ENCODE measurements at places on chromosomes 11 and 22.

DNA sequence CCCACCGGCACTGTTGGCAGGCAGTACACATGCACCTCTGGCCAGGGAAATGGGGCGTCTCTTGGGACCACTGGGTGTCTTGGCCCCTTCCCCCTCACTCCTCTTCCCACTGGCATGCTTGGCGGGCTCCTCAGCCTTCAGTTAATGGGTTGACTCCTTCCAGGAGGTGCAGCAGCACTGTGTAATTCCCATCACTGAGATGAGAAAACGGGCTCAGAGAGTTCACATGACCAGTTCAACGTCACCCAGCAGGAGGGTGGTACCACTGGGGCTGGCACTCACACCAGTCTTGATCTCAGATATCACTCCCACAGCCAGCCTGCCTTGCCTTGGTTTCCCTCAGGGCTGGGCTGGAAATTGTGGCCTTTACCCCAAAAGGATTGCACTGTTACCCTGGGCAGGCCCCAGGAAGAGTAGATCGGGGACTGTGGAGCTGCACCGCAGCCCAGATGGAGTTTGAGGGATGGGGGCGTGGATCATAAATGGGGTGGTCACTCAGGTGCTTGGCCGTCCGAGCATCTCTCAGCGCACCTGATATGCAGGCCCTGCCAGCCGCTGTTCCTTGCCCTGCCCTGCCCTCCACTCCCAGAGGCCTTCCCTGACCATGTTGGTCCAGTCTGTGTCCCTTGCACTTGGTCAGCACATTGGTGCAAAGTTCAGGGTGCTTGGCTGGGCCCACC, 16.9 kb downstream of the CAPN5 start:
- DNase-seq = no peak

- DNase-seq = no peak
These were observed 558.1 kb downstream of the INSC start for GRCh38 chr11:15672825-15673224.

- DNase-seq = no peak
These were observed at the start of gene FBLN1 for GRCh38 chr22:45502215-45503049. Gene FBLN1, plus strand, starts transcription at chr22:45502883. Its CDS starts 103 bp downstream, at chr22:45502986.

GRCh38 chr11:3041699-3042441, 15.4 kb downstream of the CARS1 start:
- no peak for DNase-seq

DNA sequence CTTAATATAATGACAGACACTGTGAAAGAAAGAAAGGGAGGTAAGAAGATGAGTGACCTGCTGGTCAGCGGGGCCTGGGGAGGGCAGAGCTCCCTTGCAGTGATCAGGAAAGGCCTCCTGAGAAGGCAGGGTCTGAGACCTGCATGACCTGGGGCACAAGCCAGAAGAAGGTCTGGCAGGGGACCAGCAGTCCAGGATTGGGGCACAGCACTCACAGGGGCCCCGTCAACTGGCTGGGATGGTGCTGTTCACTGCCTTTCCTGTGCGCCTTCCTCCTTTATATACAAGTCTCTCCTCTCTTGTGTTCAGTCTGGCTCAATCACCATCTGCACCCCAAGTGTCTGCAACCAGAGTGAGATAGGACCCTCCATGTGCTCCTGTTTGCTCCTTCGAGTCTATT, 22.2 kb upstream of the SCARF2 start:
- no peak for DNase-seq

DNA sequence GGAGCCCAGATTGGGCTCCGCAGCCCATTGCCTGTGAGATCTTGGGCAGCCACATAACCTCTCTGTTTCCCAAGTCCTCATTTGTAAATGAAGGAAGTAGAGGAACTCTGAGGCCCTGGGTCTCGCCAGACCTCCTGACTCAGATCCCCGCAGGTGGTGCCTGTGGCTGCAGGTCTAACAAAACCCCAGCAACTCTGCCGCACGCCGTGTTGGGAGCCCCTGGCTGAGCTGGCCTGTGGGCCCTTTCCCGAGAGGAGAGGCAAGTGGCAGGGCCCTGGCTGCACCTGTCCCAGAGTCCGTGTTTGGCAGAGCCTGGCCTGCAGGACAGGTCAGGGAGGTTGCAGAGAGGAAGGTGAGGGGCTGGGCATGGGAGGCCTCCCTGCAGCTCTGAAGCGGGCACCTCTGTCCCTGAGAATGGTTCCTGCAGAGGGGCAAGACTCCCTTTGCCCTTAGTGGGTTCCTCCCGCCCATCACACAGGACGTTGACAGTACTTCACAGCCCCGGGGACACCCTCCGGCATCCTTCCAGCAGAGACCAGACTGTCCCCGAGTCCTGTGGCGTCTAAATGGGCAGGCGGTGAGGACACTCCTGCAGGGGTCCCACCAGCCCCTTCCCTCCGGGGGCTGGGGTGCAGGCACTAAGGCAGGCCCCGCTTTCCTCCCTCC, 67.7 kb downstream of the ARHGAP8 start:
- DNase-seq = no peak

DNA sequence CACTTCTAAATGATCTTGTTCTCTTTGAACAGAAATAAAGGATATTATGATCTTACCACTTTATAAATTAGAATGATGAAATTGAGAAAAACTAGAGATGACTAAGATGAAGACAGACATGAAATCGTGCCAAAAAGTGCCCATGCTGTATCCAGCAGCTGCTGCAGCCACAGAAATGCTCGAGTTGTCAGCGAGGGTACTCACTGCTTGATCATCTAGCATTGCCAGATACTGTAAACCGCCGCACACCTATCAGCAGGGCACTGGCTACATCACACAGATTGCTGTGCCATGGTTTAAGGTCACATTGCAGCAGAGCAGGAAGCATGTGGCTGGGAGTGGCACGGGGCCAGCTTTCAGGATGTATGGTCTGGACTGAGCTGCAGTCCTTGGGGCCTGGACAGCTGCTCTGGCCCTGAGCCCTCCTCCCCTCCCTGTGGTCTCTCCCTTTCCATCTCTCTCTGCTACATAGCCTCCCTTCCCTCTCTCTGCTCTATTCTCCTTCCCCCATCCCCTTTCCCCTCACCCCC, 51.0 kb upstream of the SEPTIN5 start:
- peak; percentile 54 for DNase-seq

DNA sequence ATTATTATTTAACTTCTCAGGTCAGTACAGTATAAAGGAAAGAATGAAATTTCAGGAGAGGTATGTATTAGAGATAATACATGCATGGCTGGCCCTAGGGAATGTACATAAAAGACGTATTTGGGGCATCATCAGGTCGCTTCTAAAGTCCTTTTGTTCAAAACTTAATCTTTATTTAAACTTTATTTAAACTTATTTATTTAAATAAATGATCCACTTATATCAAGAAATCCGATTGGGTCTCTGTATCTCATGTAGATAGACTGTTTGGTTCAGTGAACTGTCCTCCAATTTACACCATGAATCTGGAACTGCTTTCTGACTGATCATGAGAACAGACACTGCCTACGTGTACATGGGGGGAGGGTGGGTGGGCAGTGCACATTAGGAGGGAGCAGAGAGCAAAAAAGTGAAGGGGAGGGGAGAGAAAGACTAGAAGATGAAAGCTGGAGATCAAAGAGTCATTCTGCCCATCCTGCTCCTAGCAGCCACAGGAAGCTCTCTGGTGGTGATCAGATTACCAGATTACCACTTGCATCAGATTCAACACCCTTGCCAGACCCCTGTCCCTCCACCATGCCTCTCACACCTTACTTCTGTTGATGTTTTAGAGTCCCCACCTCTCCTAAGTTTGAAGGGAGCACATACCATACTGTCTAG, 92.1 kb upstream of the MTMR2 start:
- no peak for DNase-seq

DNA sequence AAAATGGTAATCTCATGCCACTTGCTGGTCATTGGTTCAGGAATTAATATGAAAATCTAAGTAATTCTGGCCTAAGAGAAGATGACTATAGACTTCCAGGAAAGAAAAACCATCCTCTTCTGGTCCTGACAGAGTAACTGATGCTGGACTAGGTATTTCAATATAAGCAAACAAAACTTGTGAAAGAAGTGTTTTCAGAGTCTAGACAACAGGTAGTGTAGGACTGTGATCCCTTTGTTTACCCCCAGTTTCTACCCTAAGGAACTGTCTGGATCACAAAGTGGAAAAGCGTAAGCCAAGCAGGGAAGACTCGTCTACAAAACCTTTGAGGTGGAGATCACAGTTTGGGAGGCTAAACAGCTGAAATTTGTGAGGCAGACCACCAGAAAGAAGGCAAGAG, 30.4 kb upstream of the ARL14EP start:
- DNase-seq = no peak

DNA sequence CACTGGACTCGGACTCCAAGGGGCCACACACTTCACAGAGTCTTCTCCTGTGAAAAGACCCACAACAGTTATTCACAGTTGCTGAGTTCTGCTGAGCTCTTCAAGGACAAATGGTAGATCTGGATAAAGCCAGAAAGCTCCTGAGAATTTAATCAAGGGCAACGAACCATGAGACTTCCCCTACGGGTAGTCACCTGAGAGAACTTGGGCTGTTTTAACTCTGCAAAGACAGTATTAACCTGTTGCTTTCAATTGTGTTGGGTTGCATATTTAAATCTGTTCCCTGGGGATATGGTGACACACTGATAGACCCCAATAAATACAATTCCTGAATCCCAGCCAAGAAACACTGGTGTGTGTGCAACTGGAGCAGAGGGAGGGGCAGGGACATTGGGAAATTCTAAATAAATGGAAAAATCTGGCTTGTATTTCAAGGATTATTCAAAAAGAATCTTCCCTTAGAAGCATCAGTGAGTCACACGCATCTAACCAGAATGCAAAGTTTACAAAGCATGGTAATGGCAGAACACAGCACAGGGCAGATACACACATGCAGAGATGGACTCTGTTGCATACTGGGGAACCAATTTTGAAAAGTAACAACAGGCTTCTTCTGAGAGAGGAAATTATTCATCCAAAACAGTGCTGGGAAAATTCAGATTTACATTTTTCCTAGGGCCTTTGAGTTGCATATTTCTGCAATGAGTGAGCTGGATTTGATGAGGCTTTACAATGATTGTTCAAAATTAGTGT, 4.0 kb downstream of the KCNJ1 start:
- DNase-seq = peak; percentile 48

Measured in AG09319 (cell line).